Kidney (tissue), 22 donors: ENCODE measurements at places on chromosomes 7 and 10. TPM values are rescaled to one million over a fixed set of nuclear protein-coding genes. Genes with fewer than 3 reads are reported as not detected.
A peak's percentile ranks its signal among the peaks of the same experiment; 100 is the strongest.

DNA sequence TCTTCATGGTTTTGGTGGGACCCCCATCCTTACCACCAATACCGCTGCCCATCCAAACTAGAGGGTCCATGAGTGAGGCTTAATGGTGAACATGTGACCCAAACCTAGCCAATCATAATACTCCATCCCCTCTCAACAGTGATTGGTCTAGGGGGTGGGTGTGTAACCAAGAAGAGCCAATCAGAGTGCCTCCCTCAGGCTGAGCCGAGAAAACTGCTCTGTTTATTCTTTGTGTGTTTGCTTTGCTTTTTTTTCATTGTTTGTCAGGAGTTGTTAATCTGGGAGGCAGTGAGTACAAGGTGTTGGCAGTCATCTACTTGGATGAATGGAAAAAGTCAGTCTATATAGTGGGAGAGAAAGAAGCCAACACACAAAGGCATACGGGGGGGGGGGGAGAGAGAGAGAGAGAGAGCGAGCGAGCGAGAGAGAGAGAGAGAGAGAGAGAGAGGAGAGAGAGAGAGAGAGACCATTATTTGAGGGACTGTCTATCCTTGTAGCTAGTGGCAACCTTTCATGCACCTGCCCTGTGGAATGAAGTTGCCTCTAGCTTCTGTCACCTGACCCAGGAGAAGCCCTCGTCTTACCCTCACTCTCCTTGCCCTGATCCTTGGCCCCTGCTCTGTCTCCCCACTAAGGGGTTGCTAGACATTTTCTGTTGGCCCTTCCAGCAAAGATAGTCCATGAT lies 441.7 kb downstream of the TYW1 start:
- DNase-seq: no peak
- no peaks in the 10 kb centered on the region for H3K27me3 ChIP-seq
- no peaks in the 10 kb centered on the region for H3K36me3 ChIP-seq
- no peak overlapping the region for H3K27ac ChIP-seq
- no peaks in the 10 kb centered on the region for H3K4me1 ChIP-seq

DNA sequence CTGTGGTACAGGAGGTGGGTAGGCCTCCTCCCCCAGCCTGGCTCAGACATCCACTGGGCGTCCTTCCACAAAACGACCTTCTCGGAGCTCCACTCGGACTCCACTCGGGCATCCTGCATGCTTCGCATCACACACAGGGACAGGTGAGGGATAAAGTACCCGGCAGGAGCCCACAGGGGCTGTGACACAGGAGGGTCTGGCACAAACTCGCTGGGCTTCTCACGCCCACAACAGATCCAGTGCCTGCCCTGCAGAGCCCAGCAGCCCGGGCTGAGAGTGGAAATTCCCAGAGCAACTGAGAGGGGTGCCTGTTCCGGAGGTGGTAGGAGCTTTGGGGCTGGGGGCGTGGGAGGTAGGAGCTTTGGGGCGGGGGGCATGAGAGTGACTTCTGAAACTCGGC lies 108.4 kb downstream of the MKI67 start:
- DNase-seq: no peak
- H3K27me3 ChIP-seq: no peaks in the 10 kb centered on the region
- no peak overlapping the region for H3K27ac ChIP-seq

GRCh38 chr7:136018104-136018503 lies 40.9 kb upstream of the MTPN start:
- no peak overlapping the region for H3K27ac ChIP-seq
- no peaks in the 10 kb centered on the region for H3K36me3 ChIP-seq
- H3K27me3 ChIP-seq: no peaks in the 10 kb centered on the region
- no peak overlapping the region for H3K4me3 ChIP-seq
- no peaks in the 10 kb centered on the region for H3K4me1 ChIP-seq

- no peaks in the 10 kb centered on the region for H3K4me1 ChIP-seq
- H3K27ac ChIP-seq: no peak overlapping the region
- no peak overlapping the region for H3K4me3 ChIP-seq
Measured at GRCh38 chr10:101663097-101663496, 31.9 kb downstream of the FBXW4 start.

DNA sequence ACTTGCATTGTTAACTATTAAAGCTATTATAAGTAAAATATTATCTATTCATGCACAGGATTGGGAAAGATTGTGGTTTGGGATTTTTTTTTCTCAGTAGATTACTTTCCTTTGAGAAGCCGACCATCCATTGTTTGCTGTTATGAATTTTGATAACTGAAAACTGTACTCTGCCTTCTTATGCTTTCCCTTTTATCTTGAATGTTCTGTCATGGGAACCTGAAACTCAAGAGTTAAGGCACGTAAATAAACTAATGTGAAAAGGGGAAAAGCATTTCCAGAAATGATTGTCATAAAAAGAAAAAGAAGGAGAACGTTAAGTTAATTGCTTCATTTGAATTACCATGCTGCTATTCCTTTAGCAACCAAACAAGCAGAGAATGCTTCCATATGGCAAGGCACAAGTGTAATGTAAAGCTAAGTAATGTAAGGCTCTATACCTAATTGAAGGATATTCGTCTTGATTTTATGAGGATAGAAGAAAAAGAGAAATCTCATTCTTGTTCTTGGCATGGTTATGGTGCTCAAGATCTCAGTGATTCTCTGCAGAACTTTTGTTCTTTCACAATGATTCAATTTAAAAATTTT lies 370.8 kb downstream of the AUTS2 start:
- H3K27ac ChIP-seq: no peak overlapping the region
- H3K27me3 ChIP-seq: no peaks in the 10 kb centered on the region
- no peak for DNase-seq
- no peaks in the 10 kb centered on the region for H3K36me3 ChIP-seq
- H3K4me3 ChIP-seq: no peak overlapping the region

DNA sequence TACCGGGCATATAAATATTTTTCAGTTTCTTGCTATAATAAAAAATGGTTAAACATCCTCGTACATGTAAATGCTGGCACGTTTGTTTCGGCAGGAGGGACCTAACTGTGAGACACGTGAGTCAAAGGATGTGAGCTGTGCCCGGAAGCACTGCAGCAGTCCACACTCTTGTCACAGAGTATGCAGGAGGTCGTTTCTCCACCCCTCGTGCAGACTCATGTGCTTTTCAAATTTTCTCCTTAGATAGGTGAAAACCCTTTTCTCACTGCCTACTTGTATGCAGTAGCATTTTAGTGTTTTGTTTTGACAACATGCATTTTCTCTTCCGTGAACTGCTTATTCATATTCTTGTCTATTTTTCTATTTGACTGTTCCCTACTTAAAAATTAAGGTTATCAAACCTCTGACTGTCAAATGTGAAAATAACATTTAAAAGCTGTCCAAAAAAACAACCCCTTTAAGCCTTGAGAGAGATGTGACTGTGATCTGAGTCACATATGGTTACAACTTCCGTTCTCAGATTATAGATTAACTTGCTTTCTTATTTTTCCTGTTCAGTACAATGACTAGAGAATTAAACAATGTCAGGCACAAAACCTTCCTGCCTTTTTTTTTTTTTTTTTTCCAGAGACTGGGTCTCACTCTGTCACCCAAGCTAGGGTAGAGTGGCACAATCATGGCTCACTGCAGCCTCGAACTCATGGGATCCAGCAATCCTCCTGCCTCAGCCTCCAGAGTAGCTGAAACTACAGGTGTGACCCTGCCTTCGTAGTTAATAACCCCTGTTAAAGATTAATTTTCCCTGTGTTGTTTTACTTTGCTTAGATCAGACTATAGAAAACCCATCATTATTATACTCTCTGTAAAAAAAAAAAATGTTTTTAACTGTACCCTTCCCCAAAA lies 45.1 kb downstream of the DPY19L1 start:
- DNase-seq: peak; percentile 0
- no peaks in the 10 kb centered on the region for H3K4me1 ChIP-seq
- no peaks in the 10 kb centered on the region for H3K27me3 ChIP-seq
- no peaks in the 10 kb centered on the region for H3K36me3 ChIP-seq
- H3K4me3 ChIP-seq: no peak overlapping the region

DNA sequence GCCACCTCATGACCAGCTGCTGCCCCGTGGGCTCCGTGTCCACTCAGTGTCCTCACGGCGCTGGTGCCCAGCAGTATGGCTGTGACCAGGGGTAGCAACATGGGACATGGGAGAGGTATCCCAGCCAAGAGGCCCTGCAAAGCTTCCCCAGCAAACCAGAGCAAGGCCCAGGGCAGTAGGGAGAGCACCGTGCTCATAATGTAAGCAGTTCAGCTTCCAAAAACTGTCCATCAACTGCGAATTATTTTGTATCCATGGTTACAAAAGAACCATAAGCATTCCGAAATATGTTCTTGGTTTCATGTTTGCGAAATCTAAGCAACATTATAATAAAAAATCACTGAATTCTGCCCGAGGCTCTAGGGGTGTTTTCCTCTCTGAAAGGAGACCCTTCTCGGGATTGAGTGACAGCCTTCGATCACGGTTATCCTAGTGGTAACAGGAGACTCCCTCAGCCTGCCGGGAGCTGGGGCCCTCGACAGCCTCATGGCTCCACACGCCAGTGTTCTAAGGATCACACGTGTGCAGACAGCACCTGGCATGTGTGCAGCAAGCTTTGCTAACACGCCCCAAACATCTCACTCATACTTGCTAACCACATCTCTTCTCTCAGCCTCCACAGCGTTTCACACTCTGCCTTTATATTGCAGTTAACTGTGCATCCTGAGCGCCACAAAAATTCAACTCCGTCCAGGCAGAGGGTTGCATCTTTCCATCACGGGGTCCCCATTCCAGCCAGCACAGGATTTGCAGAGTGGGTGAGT lies 117.6 kb downstream of the DIP2C start:
- no peaks in the 10 kb centered on the region for H3K36me3 ChIP-seq
- H3K4me3 ChIP-seq: no peak overlapping the region
- H3K27ac ChIP-seq: no peak overlapping the region
- no peaks in the 10 kb centered on the region for H3K27me3 ChIP-seq
- H3K4me1 ChIP-seq: peaks cover 13% of the 10 kb centered on the region

- H3K36me3 ChIP-seq: no peaks in the 10 kb centered on the region
- no peak for DNase-seq
- H3K4me3 ChIP-seq: no peak overlapping the region
- no peak overlapping the region for H3K27ac ChIP-seq
- H3K4me1 ChIP-seq: peaks cover 9% of the 10 kb centered on the region
- no peaks in the 10 kb centered on the region for H3K27me3 ChIP-seq
Measured at GRCh38 chr7:133547981-133548380, 295.1 kb downstream of the EXOC4 start.

DNA sequence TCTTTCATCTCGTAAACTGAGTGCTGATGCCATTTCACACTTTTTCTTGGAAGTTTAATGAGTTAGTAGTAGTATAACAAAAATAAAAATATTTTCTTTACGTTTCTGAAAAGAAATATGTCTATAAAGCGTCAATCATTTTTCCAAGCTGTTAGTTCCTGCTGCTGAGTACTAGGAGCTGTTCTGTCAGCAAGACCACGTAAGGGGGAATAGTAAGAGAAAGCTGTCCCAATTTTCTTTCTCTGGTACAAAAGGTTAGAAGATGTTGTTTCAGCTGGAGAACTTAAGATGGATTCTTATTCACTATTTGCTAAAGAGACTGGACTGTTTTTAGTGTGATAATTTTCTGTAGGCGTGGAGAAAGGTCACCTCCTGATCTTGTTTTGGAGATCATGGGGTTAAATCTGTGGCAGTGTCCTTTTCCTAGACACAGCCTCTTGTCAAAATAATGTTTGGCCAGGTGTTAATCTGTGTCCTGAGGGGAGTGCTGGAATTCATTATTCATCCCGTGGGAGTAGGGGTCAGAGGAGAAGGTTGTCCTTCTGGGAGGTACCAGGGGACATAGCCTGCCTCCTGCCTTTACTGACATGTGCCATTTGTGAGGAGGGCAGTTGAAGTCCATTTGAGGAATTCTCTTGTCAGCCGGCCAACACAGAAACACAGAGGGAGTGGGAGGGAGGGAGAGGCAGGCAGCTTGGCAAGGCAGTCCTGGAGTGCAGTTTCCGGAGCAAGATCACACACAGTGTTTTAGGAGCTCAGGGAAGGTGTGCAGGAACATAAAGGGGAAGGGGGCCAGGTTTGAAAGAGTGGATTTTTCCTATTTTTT lies 368.7 kb downstream of the AUTS2 start:
- H3K27ac ChIP-seq: no peak overlapping the region
- H3K4me3 ChIP-seq: no peak overlapping the region
- peaks cover 3% of the 10 kb centered on the region for H3K4me1 ChIP-seq
- no peaks in the 10 kb centered on the region for H3K36me3 ChIP-seq
- no peaks in the 10 kb centered on the region for H3K27me3 ChIP-seq

DNA sequence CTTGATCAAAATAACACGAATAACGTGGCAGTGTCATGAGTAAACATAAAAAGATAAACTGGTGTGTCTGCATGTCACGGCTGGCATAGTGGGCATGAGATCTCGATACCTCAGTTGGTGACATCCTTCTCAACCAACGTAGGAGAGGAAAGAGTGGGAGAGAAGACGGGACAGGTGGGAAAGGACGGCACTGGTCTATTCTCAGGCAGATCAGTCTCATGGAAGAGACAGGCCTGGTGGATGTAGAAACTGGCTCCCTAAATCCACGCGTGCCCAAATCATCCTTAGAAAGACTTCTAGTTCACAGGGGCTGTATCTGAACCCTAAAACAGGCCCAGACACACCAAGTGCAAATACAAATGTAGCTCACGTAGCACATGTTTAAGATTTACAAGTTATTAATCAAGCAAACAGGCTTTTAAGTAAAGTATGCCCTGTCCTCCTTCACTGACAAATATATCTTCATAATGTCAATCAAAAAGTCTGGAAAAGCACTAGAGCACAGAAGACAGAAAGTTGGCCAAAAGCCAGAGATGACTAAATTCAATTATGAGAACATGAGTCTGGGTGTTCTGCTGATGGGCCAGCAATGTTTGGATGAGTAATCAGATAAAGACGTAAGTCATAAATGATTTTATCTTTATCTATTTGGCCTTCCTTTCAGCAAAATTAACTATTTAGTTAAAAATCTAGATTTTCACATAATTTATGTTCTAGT lies 56.3 kb downstream of the SFMBT2 start:
- no peak overlapping the region for H3K4me3 ChIP-seq
- H3K27me3 ChIP-seq: no peaks in the 10 kb centered on the region
- no peaks in the 10 kb centered on the region for H3K4me1 ChIP-seq
- no peak for DNase-seq

GRCh38 chr7:23912065-23912464 lies 202.0 kb downstream of the STK31 start:
- no peaks in the 10 kb centered on the region for H3K27me3 ChIP-seq
- no peak overlapping the region for H3K27ac ChIP-seq
- no peaks in the 10 kb centered on the region for H3K4me1 ChIP-seq
- H3K36me3 ChIP-seq: no peaks in the 10 kb centered on the region

GRCh38 chr10:111650088-111650487 lies 533.5 kb downstream of the GPAM start:
- DNase-seq: no peak
- no peaks in the 10 kb centered on the region for H3K27me3 ChIP-seq
- no peak overlapping the region for H3K27ac ChIP-seq
- no peaks in the 10 kb centered on the region for H3K36me3 ChIP-seq
- no peaks in the 10 kb centered on the region for H3K4me1 ChIP-seq

GRCh38 chr7:158816995-158817394 lies 12.3 kb downstream of the ESYT2 start:
- no peak overlapping the region for H3K4me3 ChIP-seq
- no peaks in the 10 kb centered on the region for H3K27me3 ChIP-seq
- peak overlapping the region; percentile 36 for H3K27ac ChIP-seq
- no peaks in the 10 kb centered on the region for H3K36me3 ChIP-seq
- DNase-seq: no peak
- H3K4me1 ChIP-seq: peaks cover 26% of the 10 kb centered on the region

Gene DYDC2
- 0.57 TPM for total RNA-seq

Gene VWA2
- total RNA-seq: 6.5 TPM

Gene SSC4D
- 2.1 TPM for total RNA-seq

Gene STEAP2
- total RNA-seq: 15.8 TPM

Gene CHRM2
- total RNA-seq: not detected

Gene GDF10
- total RNA-seq: 1.1 TPM

Gene SLC16A12
- 38.8 TPM for total RNA-seq

Gene ADRA2A
- 7.8 TPM for total RNA-seq

Gene COBL
- 42.7 TPM for total RNA-seq
